Fibroblast of skin of scalp (primary cell): ENCODE measurements at places on chromosomes 1 and 21.

- DNase-seq: no peak
Observed at GRCh38 chr1:238242181-238242580, 351.5 kb upstream of the ZP4 start.

DNA sequence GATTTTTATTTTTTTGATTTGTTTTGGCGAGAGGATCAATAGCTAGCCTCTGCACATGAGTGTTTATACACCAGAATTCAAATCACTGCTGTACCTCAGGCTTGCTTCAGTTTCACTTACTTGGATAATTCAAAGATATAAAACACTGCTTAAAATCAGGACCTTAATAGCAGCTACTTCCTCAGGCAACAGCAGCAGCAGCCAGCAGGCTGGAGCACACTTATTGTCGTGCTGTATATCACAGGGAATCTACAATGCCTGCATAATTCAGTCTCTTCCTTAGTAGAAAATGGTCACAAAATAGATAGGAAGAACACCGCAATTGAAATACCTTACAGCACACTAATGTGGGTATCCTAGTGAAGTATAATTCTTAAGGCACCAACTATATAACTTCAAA, 497.3 kb downstream of the NEGR1 start:
- DNase-seq: no peak

GRCh38 chr1:181817091-181817490, 244.4 kb downstream of the ZNF648 start:
- DNase-seq: no peak

GRCh38 chr21:37270576-37271365, 3.6 kb upstream of the VPS26C start:
- DNase-seq: no peak

- DNase-seq: no peak
Observed at GRCh38 chr1:17097787-17098186, 21.5 kb downstream of the PADI2 start.

- DNase-seq: peak; percentile 73
Observed at GRCh38 chr1:240310226-240310925, 218.7 kb downstream of the FMN2 start.

GRCh38 chr1:59096501-59096900, 200.4 kb upstream of the FGGY start:
- DNase-seq: no peak

GRCh38 chr1:179052776-179053175, 27.1 kb downstream of the FAM20B start:
- DNase-seq: no peak

DNA sequence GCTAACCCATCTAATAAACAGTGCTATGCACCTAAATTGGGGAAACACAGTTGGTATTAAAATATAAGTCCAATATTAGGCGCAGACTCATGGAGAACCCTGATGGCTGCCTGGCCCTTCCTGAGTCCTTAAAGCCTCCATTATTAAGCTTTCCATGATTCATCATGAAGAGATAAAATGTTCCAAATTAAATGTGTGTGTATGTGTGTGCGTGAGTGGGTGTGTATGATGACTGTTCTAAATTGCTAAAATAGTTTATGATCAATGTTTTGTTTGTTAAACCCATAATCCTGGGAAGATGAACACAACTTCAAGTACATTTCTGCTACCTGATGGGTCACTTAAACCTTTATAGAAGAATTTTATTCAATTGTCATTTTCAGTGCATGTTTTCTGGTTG, 6.3 kb upstream of the RBBP5 start:
- DNase-seq: no peak

DNA sequence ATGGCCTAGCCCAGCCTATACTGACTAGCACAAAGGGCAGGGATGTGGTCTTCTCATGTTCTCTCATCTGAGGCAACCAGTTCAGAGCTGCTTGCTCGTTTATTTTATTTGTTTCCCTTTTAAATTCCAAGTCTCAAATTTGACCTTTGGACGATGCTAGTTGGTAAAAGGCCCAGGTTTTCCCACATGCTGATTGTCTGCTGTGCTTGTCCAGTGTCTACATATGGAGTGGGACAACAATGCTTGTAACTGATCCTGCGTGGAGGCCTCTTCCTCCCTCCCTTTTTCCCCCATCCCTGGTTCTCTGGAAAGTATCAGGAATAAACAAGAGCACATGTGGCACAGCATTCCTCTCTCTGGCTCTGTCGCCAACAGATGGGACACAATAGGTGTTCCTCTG, 34.0 kb upstream of the BEND5 start:
- DNase-seq: no peak

GRCh38 chr1:45995298-45995697, 137.1 kb downstream of the PIK3R3 start:
- DNase-seq: no peak

DNA sequence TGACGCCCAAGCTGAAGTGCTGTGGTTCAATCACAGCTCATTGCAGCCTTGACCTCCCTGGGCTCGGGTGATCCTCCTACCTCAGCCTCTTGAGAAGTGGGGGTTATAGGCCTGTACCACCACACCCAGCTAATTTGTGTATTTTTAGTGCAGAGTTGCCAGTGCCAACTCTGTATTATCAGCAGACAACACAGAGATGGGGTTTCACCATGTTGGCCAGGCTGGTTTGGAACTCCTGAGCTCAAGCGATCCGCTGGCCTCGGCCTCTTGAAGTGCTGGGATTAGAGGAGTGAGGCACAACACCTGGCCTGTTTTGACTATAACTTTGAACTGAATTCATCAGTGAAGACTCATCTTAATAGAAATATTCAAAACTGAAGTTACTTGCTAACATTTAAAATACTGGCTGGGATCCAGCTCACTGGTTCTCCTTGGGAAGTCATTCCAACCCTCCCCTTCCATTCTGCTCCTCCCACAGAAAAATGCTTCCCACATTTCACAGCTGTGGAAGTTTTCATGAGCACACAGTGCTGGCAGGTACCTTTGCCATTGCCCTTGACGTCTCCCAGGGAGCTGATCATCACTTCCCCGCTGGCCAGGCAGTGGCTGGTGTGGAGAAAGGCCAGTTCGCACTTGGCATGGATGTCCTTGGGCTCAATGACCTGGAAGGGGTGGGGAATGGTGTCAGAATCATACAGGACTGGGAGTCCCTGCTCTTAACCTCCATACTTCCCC, 4.7 kb downstream of the SELENBP1 start:
- no peak for DNase-seq

GRCh38 chr21:26273686-26274313, 103.2 kb upstream of the APP start:
- DNase-seq: no peak

DNA sequence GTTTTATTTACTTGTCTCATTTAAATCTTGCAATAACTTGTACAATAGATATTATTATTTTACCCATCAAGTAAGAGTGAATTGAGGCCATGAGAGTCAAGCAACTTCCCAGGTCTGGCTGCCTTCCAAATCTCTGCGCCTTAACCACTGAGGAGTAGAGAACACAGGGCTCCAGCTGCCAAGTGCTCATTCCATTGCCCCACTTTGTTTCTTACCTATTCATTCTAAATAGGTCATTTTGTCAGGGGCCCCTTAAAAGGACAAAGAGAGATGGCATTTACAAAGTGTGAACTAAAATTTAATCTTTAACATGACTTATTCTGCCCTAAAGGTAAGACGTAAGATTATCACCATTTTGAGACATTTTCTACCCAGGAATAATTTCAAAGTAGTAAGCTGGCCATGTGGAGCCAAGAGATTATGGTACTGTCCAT, 3.5 kb downstream of the PPP1R15B start:
- DNase-seq: peak; percentile 70

DNA sequence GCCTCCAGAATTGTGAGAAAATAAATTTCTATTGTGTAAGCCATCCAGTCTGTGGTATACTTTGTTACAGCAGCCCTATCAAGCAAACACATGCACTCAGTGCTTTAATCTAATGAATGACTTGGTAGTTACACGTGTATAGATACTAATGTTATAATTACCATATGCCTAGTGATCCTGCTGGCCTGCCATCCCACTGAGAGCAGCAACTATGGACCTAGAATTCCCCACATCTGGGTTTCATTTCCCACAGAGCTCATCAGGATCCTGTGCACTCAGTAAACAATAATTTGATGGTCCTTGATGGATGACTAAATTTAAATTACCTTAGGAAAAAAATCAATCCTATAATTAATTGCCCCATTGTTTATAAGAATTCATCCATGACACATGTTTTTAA, 86.5 kb upstream of the RGS1 start:
- DNase-seq: peak; percentile 56

GRCh38 chr1:246219508-246220030, 287.5 kb downstream of the SMYD3 start:
- no peak for DNase-seq
